ENCODE measurements at places on chromosomes 3 and 15. TPM values are rescaled to one million over a fixed set of nuclear protein-coding genes. Genes with fewer than 3 reads are reported as not detected.

Gene CHDH
- total RNA-seq = 7.9 TPM

Gene RTP1
- not detected for total RNA-seq

Gene ZNF80
- total RNA-seq = not detected

Gene FBXL2
- total RNA-seq = 9.7 TPM

Gene AGBL1
- not detected for total RNA-seq

Gene BTLA
- total RNA-seq = not detected

Gene LRRIQ4
- 0.09 TPM for total RNA-seq

Gene SI
- not detected for total RNA-seq
